ENCODE measurements at places on chromosomes 6 and 20.

GRCh38 chr6:36492621-36493020 is 49.8 kb downstream of the KCTD20 start:
- no peak for DNase-seq

- no peak for DNase-seq
These were observed 3.9 kb upstream of the WFDC2 start for GRCh38 chr20:45465491-45466266.

DNA sequence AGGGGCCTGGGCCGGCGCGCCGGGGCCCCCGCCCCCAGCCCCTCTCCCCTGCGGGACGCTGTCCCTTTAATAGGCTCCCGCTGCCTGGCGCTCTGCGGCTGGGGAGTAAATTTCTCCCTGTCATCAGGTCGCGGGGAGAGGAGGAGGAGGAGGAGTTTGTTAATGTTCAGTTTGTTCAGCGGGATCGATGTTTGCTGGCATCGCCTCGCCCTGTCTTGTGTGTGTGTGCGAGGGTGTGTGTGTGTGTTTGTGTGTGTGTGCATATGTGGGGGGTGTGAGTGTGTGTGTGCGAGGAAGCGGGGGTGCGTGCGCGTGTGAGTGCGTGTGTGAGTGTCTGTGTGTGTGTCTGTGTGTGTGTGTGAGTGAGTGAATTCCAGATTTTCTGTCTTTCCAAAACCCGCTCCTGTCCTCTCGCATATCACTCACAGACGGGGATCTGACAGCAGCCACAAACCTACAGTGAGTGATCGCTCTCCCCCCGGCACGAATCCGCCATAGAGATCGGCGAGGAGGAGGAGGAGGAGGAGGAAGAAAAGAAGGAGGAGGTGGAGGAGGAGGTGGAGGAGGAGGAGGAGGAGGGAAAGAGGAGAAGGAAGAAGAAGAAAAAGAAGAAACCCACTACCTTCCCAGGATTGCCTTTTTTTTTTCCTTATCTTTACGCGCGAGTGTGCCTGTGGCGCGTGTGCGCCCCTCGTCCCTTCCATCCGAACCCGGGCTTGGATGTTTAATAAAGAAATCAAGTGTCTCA is at the start of gene TSHZ2:
Gene TSHZ2 (plus strand): TSS at position 169 of the 748 bp plus-strand sequence. CDS start 936 bp downstream, outside the sequence.
- no peak for DNase-seq

DNA sequence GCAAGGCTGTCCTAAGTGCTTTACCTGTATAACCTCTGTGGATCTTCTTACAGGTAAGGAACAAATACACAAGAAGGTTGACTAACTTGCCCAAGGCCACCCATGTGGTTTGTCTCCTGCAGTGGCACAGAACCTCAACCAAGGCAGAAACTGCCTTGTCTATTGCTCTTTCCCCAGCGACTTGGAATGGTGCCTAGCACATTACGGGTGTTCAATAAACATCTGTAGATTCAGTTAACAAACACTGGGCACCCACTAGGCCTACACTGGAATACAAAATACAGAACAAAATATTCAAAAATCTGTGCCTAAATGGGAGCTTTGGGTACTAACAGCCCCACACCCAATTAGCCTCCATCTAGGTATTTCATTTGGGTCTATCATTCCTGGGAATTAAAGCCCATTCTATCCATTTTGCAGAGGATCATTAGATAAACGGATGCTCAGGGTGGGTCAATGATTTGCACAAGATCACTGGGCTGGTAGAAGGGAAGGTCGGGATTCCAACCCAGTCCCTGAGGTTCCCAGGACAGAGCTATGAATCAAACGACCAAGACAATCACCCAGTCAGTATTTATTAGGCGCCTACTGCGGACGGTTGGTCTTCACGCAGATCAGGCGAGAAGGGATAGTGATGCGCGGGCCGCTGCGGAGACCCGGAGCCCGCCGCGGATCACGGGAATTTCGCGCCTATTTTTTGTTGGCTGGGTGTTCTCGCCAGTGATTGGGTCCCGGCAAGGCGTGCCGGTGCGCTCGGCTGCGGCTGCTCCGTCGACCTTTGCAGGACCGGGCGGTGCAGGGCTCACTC is at the start of gene STK35:
Gene STK35 (plus strand): TSS at position 771 of the 808 bp plus-strand sequence. CDS start 55 bp downstream, outside the sequence.
- DNase-seq = peak; percentile 37

GRCh38 chr20:63699466-63700198 is 3.2 kb downstream of the TNFRSF6B start:
- DNase-seq = no peak

DNA sequence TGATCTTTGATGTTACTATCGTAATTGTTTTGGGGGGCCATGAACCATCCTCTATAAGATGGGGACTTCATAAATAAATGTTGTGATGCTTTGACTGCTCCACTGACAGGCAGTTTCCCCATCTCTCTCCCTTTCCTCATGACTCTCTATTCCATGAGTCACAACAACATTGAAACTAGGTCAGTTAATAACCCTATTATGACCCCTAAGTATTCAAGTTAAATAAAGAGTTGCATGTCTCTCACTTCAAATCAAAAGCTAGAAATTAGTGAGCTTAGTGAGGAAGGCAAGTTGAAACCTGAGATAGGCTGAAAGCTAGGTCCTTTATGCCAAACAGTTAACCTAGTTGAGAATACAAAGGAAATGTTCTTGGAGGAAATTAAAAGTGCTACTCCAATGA is 491.0 kb downstream of the HAO1 start:
- DNase-seq = no peak

DNA sequence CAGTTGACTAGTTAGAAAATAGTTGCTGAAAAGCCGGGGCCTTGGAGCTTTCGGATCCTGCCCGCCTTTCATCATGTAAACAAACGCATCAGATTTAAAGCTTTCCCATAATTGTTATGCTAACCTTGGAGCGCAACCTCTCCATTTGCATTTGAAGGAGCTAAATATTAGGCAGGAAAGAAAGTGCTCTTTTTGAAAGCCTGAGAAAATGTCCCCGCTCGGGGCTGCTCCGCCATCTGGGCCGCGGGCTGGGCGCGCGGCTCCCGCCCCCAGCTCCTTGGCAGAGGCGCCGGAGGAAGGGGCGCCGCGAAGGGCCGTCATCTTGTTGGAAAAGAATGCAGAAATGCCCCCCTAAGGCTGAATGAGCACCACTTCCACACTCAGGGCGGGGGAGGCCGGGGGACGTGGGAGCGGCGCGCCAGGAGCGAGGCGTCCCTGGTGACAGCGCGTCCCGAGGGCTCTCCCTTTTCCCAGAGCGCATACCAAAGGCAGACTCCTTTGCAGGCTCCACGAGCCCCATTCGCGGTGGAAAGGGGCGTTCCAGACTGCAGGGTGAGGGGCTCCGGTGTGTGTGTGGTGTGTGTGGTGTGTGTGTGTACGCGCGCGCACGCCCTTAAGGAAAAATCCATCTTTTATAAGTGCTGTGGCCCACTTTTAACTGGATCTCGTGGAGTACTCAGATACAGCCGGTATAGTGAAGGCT is 145.6 kb upstream of the ID4 start:
- DNase-seq = no peak

DNA sequence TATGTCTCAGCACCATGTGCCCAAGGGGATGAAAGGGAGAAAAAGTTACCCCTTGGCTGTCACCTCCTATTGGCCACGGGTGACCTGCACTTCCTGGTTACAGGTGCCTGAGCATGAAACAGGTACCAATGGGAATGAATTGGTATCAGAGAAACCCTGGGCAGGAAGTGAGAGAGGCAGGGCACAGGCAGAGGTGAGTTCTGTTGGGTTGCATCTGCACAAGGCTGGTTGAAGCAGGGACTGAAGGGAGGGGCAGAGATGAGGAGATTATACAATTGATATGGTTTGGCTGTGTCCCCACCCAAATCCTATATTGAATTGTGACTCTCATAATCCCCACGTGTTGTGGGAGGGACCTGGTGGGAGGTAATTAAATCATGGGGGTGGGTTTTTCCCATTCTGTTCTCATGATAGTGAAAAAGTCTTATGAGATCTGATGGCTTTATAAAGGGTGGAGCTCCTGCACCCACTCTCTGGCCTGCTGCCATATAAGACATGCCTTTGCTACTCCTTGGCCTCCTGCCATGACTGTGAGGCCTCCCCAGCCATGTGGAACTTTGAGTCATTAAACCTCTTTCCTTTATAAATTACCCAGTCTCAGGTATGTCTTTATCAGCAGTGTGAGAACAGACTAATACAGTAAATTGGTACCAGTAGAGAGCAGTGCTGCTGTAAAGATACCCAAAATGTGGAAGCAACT is 291.8 kb downstream of the LRFN2 start:
- no peak for DNase-seq

- no peak for DNase-seq
These were observed 36.1 kb upstream of the FAM210B start for GRCh38 chr20:56322681-56323080.

- DNase-seq = no peak
These were observed 63.9 kb downstream of the JARID2 start for GRCh38 chr6:15309611-15310283.

DNA sequence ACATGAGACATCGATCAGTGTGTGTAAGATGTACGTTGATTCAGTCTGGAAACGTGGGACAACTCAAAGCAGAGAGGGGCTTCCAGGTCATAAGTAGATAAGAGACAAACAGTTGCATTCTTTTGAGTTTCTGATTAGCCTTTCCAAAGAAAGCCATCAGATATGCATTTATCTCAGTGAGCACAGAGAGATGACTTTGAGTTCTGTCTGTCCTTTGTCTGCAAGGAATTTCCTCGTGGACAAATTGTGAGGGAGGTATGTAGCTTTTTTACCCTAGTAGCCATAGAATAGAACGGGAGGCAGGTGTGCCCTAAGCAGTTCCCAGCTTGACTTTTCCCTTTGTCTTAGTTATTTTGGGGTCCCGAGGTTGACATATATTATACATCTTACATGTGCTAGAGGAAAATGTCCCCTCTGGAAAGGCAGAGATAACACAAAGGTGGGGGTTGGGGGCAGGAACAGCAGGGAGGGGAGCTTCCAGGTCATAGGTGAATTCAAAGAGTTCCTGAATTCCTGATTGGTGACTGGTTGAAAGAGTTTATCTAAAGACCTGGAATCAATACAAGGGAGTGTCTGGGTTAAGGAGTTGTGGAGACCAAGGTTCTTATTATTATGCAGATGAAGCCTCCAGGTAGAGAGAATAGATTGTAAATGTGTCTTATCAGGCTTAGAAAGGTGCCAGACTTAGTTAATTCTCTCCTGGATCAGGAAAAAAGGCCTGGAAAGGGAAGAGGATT is 237.0 kb downstream of the NFATC2 start:
- no peak for DNase-seq

GRCh38 chr6:13479971-13480434 is 7.4 kb downstream of the GFOD1 start:
- DNase-seq = no peak

GRCh38 chr6:26383624-26384417 is 913 bp downstream of the BTN2A2 start:
- no peak for DNase-seq

DNA sequence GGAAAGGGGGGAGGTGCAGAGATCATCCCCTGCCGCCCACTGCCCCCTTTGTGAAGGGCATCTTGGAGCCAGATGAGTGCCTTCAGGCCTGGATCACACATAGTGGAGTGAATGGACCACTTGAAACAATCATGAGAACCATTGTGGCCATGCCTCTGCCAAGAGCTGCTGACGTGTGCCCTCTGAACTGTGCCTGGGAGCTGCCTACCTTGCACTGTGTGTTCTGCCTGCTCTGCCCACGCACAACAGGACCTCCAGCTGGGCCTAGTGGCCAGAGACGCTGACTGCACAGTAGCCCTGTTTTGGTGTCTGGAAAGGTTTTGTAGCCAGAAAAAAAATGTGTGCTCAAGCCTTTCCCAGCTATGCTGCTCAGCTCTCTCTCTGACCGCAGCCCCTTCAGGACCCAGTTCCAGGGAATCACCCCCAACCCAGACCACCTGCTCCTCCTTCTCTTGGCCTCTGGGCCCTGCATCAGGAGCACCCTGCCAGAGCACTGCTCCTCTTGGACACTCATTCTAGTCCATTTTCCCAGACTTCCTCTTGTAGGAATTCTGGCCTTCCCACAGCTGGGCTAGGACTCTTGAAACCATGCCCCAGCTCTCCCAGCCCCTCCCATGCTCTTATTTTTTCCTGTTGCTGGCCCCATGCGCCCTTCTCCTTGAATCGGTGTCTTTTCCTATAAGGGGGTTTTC is 1.6 kb upstream of the ADIG start:
- DNase-seq = no peak

DNA sequence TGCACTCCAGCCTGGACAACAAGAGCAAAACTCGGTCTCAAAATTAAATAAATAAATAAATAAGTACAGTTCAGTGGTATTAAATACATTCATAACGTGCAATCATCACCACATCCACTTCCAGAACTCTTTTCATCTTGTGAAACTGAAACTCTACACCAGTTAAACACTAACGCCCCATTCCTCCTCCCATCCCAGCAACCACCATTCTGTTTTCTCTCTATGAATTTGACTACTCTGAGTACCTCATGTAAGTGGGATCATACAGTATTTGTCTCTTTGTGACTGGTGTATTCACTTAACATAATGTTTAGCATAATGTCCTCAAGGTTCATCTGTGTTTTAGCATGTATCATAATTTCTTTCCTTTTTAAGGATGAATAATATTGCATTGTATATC is 29.1 kb upstream of the SCML4 start:
- DNase-seq = no peak

- no peak for DNase-seq
These were observed 18.7 kb downstream of the MOCS3 start for GRCh38 chr20:50977066-50978021.

- DNase-seq = no peak
These were observed 392.4 kb downstream of the QKI start for GRCh38 chr6:163806755-163807499.

DNA sequence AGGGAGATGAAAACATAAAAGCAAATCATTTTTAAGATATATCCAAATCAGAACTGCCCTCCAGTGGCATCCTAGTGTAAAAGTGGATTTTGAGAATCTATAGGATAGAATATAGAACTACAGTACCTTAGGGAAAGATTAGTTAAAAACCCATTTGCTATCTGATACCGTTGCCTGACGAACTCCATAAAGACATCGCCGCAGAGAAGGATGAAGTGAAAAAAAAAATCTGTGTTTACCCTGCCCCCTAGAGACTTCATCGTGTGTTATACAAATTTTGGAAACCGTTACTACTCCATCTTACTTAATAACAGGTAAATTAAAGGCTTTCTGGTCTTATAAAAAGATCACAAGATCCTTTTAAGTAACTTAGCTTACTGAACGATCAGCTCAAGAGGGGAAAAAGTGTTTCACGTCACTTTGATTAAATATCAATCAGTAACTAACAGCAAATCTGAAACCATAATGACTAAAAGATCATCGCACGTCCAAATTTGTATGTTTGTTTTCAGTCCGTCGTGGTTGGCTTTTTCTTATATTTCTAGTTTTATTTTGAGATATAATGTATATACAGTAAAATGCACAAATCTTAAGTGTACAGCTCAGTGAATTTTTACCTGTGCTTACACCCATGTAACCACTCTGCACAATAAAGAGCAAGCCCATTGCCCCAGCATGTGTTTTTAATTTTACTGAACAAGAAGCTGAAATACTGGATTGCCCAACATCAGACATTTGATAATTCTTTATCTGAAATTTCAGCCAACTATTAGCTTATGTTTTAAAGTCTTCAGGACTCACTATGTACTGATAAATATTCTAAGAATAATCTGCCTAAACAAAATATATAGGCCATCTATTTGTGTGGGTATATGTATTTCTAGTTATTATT is 881 bp upstream of the MCM3 start:
- DNase-seq = no peak

GRCh38 chr20:7728338-7728737 is 211.9 kb downstream of the HAO1 start:
- no peak for DNase-seq

GRCh38 chr6:39669973-39670342 is 55.2 kb downstream of the KIF6 start:
- DNase-seq = no peak
